GM23248 (cell line): ENCODE measurements at places on chromosomes 4 and X.

DNA sequence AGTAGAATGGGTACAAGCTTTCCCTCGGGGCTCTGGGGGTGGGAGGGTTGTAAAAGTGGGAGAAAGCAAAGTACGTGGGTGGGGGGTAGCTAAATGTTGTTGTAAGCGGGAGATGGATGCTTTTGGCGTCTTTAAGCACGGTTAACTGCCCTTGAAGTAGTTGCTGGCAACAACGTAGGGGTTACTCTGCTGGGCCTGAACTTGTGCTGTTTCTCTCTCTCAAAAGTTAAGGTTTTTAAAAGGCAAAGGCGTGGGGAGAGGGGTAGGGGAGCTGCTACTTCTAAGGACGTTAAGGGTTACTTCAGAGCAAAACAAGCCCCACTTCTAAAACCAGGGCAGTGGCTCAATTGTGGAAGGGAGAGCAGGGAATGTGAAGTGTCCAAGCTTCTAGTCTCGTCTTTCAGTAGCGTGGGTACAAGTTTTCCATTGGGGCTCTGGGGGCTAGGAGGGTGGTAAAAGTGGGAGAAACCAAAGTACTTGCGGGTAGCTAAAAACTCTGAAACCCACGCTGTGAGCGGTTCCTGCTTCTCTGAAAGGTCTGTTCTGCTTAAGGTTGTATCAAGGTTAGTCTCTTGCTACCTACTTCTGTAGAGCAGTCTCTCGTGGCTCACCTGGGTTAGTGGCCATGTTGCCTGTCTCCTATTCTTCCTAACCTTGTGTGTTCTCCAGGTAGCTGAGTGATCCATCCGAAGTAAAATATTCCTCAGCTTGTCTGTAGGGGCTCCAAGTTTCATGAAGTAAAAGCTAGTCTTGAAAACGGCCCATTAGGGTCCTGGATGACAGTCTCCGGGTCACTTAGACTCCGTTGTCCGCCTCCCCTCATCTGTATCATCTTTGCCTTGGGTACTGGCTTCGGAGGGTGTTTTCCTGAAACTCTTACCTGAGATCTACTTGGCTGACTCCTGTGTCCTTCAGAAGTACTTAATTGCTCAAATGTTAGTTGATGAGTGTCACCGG is 1.7 kb upstream of the WDR1 start:
- H3K4me1 ChIP-seq, result peaks cover 27% of the 10 kb centered on the region
- H3K36me3 ChIP-seq, result peaks cover 18% of the 10 kb centered on the region
- no peaks in the 10 kb centered on the region for H3K27me3 ChIP-seq
- no peak for DNase-seq

GRCh38 chrX:30895370-30895769 is 6.3 kb upstream of the TAB3 start:
- H3K27me3 ChIP-seq, result no peaks in the 10 kb centered on the region
- DNase-seq, result no peak
- H3K4me1 ChIP-seq, result peaks cover 8% of the 10 kb centered on the region; the same call in 1 of the 2 replicates
- H3K4me3 ChIP-seq, result no peak overlapping the region
- no peaks in the 10 kb centered on the region for H3K36me3 ChIP-seq

- H3K4me3 ChIP-seq, result no peak overlapping the region
- H3K4me1 ChIP-seq, result no peaks in the 10 kb centered on the region
- H3K36me3 ChIP-seq, result no peaks in the 10 kb centered on the region
- DNase-seq, result peak; percentile 12
- no peaks in the 10 kb centered on the region for H3K27me3 ChIP-seq
Measured at GRCh38 chr4:161252520-161253141, 911.2 kb downstream of the FSTL5 start.

GRCh38 chr4:64889906-64890610 is 480.8 kb upstream of the TECRL start:
- H3K36me3 ChIP-seq, result no peaks in the 10 kb centered on the region
- DNase-seq, result no peak
- no peak overlapping the region for H3K4me3 ChIP-seq
- H3K27me3 ChIP-seq, result no peaks in the 10 kb centered on the region

DNA sequence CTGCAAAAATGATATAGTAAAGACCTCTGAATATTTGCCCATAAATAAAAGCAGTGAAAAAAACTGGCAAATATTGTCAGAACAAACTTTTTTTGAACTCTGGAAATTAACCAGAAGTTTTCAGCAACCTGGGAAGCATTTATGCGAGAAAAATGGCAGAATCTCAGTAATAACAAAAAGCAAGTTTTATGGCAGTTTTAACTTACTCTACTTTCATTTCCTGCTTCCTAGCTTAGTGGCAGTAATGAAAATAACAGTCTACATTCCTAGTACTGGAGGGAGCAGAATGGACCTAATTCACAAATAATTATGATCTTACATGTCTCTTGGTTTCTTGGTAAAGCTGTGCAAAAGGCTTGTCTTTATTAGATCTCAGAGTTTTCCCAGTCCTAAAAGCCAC is 460.1 kb downstream of the NAF1 start:
- DNase-seq, result no peak
- H3K4me1 ChIP-seq, result no peaks in the 10 kb centered on the region
- no peaks in the 10 kb centered on the region for H3K27me3 ChIP-seq
- no peaks in the 10 kb centered on the region for H3K36me3 ChIP-seq
- no peak overlapping the region for H3K27ac ChIP-seq

DNA sequence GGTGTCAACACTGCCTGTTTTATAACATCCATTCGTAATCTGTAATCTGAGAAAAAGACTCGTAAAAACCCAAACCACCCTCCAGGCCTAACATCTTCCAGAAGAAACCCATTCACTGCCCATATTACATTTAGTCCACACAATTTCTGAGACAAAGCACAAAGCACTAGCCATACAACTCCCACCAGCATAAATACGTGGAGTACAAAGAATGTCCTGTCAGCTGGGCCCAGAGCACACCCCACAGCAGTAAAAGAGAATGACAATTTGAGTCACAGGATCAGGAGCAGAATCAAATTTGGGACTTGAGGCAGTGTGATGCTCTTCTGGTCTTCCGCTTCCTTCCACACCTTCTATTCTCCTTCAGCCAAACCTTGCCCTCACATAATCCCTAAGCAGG is 6.8 kb downstream of the MECP2 start:
- H3K27me3 ChIP-seq, result no peaks in the 10 kb centered on the region
- peaks cover 33% of the 10 kb centered on the region for H3K4me1 ChIP-seq
- no peaks in the 10 kb centered on the region for H3K36me3 ChIP-seq
- H3K4me3 ChIP-seq, result no peak overlapping the region
- no peak for DNase-seq

DNA sequence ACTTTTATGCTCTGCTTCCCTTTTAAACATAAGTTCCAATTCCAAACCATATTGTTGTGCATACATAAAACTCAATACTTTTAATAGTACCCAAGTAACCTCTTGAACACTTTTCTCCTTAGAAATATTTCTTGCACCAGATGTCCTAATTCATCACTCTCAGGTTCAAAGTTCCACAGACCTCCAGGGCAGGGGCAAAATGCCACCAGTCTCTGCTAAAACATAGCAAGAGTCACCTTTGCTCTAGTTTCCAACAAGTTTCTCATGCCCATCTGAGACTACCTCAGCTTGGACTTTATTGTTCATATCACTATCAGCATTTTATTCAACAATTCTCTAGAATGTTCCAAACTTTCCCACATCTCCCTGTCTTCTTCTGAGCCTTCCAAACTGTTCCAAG is 13.7 kb upstream of the ASIC5 start:
- H3K36me3 ChIP-seq, result no peaks in the 10 kb centered on the region
- H3K27me3 ChIP-seq, result no peaks in the 10 kb centered on the region
- DNase-seq, result no peak

- H3K36me3 ChIP-seq, result no peaks in the 10 kb centered on the region
- H3K27me3 ChIP-seq, result no peaks in the 10 kb centered on the region
- no peak overlapping the region for H3K27ac ChIP-seq
- H3K4me3 ChIP-seq, result no peak overlapping the region
Measured at GRCh38 chr4:99635601-99636000, 22.0 kb downstream of the C4orf54 start.

DNA sequence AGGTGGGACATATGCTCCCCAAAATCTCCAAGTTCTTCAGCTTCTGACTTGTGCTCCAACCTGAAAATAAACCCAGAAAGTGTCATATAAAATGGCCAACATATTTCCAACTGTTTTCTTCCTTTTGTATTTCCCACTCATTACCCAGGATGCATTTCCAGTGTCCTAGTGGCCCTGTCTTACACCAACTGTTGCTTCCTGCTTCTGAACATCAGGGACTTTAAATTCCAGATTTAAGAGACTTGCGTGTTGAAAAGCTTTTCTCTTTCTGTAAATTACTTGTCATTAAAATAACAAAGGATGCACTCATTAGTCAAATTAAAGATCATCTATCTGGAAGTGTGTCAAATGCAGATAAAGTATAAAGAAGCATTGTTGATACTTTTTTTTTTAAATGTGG is 19.9 kb downstream of the MID1 start:
- no peak overlapping the region for H3K4me3 ChIP-seq
- no peaks in the 10 kb centered on the region for H3K4me1 ChIP-seq
- no peak for DNase-seq
- H3K27me3 ChIP-seq, result no peaks in the 10 kb centered on the region

DNA sequence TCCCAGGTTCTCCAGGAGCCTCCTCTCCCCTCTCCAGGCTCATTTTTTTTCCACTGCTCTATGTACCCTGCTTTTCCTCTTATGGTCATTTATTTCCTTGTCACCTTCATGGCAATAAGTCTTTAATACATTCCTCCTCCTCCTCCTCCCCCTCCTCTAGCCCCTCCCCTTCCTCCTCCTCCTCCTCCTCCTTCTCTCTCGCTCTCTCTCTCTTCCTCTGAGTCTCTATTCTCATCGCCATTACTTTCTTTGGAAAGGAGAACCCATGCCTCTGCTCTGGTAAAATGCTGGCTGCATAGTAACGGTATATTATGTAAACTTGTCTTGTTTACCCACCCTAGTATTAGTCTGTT is 35.7 kb downstream of the ARHGAP24 start:
- H3K27ac ChIP-seq, result no peak overlapping the region
- no peaks in the 10 kb centered on the region for H3K27me3 ChIP-seq
- no peak for DNase-seq
- H3K36me3 ChIP-seq, result no peaks in the 10 kb centered on the region
- no peak overlapping the region for H3K4me3 ChIP-seq
- H3K4me1 ChIP-seq, result peaks cover 19% of the 10 kb centered on the region

DNA sequence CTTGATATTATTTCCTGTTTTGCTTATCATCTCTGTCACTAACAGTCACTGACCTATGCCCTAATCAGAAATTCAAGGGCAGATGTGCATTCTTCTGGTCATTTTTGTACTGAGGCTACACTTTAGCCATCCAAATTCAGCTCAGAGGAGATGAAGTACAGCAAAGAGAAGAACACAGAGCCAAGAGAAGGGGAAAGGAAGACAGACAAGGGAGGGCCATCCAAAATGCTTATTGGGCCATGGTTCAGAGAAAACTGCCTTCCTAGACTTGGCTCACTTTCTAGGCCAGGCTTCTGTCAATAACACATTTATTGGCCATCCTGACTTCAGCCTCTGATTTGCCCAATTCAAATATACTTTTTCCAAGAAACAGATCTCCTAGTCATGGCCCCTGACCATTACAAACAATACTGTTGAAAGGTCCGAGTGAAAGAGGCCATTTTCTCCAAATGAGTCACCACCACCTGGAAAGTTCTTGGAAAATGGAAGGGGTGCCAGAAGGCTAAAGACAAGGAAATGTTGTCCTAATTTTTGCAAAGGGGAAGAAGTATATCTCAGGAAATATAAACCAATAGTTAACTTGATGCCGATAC is 56.4 kb downstream of the DCX start:
- no peaks in the 10 kb centered on the region for H3K4me1 ChIP-seq
- no peak overlapping the region for H3K27ac ChIP-seq
- no peaks in the 10 kb centered on the region for H3K27me3 ChIP-seq
- no peak overlapping the region for H3K4me3 ChIP-seq
- DNase-seq, result no peak
- H3K36me3 ChIP-seq, result no peaks in the 10 kb centered on the region

DNA sequence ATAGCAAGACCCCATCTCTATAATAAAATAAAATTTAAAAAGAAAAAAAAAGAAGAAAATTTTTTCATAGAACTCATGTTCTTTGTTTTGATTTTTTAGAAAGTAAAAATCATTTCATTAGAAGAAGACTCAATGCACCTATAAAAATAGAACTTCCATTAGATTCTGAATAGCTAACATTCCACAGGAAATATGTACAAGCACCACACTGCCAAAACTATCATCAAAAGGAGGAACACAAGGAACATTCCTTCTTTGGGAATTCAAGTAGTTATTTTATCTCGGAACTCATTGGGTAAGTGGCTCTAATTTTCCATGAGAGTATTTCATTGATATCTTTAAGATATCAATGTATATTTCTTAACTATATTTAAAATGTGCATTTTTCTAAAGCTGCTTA is 157.6 kb downstream of the CAMK2D start:
- no peaks in the 10 kb centered on the region for H3K27me3 ChIP-seq
- peaks cover 17% of the 10 kb centered on the region for H3K4me1 ChIP-seq
- peak; percentile 24 for DNase-seq
- peaks cover 13% of the 10 kb centered on the region; the same call in 1 of the 2 replicates for H3K36me3 ChIP-seq
- H3K4me3 ChIP-seq, result no peak overlapping the region

- H3K27ac ChIP-seq, result no peak overlapping the region
- H3K36me3 ChIP-seq, result no peaks in the 10 kb centered on the region
- no peak overlapping the region for H3K4me3 ChIP-seq
- no peaks in the 10 kb centered on the region for H3K4me1 ChIP-seq
Measured at GRCh38 chr4:168840392-168840763, 169.7 kb downstream of the CBR4 start.

DNA sequence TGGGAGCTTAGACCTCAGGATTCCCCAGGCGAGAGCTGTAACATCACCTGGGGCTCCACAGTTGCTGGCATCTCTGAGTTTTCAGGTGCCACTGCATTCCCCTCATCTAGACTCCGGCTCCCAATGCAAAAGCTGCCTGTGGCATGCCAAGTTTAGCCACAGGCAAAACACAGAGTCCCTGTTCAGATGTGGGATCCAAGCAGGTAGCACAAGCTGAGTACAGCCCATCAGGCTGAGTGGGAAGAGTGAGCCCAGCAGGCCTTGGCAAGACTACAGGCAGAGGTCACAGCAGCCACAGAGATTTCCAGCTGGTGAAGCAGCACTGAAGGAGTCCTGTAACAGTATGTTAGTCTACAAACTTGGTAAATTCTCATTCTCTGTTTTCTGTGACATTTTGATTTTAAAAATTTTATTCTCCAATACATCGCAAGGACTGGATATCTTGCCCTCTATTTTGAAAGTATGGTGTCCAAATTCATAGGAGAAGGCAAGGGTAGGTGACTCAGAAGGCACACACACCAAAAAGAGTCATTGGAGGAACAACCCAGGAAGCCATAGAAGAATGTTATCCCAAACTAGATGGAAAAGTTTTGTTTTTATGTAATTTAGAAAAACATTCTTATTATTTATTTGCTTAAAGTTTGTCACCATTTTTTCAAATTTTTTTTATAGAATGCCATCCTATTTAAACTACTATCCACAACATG is 13.6 kb upstream of the CXCL2 start:
- H3K27me3 ChIP-seq, result no peaks in the 10 kb centered on the region
- H3K27ac ChIP-seq, result peak overlapping the region; percentile 99
- H3K36me3 ChIP-seq, result no peaks in the 10 kb centered on the region
- no peak overlapping the region for H3K4me3 ChIP-seq

DNA sequence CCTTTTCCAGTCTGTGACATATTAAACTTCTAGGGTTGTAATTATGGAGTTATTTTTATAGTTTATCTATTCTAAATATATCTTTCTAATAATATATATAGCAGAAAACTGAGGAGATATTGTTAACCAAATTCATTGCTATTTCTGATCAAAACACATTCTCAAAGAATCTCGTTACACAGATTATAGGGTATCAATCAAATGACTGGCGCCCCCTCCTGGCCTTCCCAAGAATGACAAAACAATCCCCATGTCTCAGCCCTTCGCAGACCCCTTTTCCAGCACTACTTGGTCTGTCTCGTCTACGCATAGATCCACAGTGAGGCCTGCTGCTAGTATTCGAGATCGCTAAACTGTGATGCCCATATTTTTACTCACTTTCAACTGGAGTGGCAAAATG is 209.3 kb downstream of the GPC3 start:
- no peaks in the 10 kb centered on the region for H3K27me3 ChIP-seq
- no peaks in the 10 kb centered on the region for H3K4me1 ChIP-seq
- no peak overlapping the region for H3K27ac ChIP-seq
- no peaks in the 10 kb centered on the region for H3K36me3 ChIP-seq
